Activated T-cell treated with anti-CD3 and anti-CD28 coated beads for 1 hour (primary cell): ENCODE measurements at places on chromosomes 3 and 15.
A peak's percentile ranks its signal among the peaks of the same experiment; 100 is the strongest.

DNA sequence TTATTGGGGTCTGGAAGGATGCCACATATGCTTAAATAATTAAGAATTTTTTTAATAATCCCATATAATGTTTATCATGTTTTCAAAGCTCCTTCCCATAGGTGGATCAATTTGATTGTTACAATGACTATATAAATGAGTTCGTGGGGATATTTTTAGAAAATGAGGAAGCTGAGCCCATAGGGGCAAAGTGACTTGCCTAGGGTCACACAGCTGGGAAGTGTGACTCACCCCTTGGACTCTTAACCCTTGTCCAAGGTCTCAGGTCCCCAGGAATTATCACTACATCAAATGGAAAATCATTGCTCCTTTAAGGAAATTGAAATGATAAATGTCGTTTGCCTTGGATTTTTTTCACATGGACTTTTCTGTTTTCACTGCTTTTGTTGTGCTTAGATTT lies 161.2 kb upstream of the RGMA start:
- DNase-seq: no peak

DNA sequence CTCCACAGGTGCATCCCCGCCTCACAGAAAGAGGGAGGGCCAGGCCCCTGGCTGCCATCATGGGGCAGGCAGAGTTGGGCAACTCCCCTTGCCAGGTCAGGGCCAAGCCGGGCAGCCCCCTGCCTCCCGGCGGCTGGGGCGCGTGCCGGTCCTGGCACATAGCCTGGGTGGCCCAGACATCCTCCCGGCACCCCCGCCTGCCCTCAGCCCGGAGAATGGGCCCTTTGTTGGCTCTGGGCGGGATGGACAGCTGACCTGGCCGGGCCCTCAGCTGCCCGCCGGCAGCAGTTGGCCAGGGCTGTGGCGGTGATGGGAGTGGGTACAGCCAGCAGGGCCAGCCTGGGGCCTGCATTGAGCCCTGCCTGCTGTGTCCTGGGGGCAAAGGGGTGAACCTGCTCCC lies 16.5 kb downstream of the PLXNA1 start:
- no peak for DNase-seq

DNA sequence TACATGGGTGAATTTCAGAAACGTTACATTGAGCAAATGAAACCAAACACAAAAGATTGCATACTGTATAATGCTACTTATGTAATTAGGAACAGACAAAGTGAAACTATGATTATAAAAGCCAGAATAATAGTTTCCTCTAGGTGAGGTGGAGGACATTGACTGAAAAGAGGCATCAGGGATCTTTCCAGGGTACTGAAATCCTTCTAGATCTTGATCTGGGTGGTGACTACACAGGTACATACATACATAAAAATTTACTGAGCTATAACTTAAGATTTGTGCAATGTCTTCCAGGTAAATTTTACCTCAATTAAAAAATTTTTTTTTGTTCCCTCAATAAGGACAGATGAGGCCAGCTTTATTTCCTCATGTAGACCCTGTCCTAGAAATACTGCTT lies 665.6 kb upstream of the UBE2E2 start:
- no peak for DNase-seq

GRCh38 chr3:67245545-67245944 lies 247.4 kb downstream of the KBTBD8 start:
- no peak for DNase-seq

- no peak for DNase-seq
Observed at GRCh38 chr3:76040946-76041345, 255.6 kb upstream of the ZNF717 start.

- DNase-seq: no peak
Observed at GRCh38 chr15:68885070-68885469, 45.3 kb upstream of the SPESP1 start.

- DNase-seq: no peak
Observed at GRCh38 chr3:88141458-88142083, 8.2 kb upstream of the C3orf38 start.

- DNase-seq: no peak
Observed at GRCh38 chr3:190558316-190558715, 44.4 kb downstream of the IL1RAP start.

DNA sequence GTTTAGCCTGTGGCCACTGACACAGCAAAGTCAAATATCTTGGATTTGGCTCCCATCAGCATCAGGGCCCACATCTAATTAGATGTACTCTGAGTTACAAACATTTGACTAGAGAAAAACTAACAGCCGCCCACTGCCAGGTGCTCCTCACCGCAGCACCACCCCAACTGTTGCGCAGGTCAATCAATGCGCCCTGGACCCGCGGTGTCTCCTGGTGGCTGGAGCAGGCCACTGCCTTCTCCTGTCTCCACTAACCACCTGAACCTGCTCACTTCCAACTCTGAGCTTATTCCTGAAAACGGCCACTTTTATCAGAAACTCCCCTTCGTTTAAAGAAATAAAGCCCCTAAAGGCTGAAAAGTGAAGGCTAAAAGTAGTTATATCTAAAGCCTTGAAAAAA lies 4.3 kb downstream of the RIOX2 start:
- no peak for DNase-seq

- peak; percentile 67 for DNase-seq
Observed at GRCh38 chr3:46812237-46812791, 50.9 kb downstream of the MYL3 start.

GRCh38 chr3:186487819-186488218 lies 56.4 kb downstream of the CRYGS start:
- DNase-seq: no peak

DNA sequence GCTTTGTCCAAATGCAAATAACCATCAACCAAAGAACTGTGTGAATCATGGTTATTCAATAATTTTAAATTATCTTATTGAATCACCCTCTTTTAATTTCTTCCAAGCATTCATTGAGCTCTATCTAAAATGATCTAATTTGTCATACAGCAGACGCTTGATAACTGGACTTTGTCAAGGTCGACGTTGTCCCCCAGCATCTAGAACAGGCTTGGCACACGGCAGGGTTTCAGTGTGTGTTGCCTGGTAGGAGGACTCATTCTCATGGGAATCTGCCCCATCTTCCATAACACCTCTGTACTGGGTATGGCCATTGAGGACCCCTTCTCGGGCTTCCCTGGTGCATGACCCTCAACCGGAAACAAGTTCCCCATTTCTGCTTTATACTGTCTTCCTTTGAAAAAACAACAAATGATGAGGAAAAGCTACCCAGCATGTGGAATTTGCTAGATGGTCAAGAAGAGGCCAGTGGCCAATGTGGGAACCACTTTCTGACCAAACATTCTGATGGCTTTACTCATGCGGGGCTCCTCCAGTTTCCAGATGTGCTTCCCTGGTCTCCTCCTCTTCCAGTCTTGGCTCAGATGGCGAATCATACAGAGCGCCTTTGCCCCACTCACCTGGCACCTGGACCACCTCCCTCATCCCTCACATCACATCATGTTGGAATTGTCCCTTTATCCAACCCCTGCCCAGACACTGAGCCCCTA lies 41.7 kb upstream of the SEC22A start:
- no peak for DNase-seq

DNA sequence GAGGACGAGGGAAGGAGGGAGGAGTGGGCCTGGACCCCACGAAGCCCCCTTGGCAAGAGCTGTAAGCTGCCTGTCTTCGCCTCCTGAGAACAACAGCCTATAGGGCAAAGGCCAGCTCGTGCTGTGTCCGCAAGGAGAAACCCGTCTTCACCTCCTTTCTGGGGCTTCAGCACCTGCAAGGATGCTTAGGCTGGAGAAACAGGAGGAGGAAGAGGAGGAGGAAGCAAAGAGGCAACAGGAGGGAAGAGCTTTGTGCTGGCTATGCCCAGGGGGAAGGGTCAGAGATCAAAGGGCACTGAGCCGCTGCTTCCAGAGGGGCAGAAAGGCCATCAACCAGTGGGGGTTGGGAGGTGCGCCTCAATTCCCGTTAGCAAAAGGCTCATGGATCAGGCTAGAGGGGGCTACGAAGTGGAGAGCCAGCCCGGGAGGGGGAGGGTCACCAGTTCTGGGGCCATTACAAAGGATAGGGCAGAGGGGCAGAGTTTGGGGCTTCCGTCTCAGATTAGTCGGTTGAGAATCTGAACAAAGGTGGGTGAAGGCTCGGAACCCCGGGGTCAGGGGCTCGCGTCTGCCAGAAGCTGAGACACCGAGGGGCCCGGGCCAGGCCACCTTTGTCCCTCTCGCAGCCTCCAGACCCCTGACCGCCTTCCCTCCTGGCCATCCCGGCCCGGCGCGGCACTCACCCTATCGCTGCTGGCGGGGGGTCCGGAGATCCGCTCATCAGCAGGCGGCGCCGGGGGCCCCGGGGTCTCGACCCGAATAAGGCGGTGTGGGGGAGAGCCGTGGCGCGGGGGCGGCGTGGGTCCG lies 792 bp downstream of the SHF start:
- no peak for DNase-seq

DNA sequence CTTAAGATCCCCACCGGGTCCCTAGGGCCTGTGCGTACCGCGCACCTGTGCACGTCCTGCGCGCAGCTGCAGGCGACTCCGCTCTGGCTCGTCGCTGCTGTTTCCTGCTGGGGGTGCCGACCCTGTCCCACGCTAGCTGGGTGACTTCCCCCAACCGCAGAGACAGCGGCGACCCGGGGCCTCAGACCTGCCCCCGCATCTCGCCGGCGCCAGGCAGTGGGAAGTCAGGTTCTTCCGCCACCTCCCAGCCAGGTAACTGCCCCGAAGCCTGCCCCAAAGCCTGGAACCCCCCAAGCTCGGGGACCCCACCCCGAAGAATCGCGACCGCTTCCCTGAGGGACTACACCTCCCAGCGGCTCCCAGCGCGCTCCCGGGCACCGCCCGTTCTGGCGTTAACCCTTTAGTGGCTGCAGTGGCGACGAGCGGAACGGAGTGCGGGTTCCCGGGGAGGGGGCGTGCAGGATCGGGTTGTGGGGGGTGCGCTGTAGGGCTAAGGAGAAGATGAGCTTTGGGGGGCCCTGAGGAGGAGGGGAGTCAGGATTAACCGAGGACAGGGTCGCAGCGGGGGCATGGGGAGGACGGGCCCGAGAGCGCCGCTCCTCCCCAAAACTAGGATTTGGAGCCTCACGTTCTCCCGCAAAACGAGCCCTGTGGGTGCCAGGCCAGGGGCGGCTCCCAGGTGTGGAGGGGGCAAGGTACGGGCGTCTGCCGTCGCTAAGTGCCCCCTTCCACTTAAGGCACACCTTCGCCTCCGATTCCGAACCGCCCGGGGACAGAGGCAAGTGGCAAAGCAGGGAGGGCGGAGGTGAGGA lies 589 bp downstream of the NEIL1 start:
- DNase-seq: peak; percentile 37

GRCh38 chr3:170563712-170564423 lies 22.0 kb downstream of the SLC7A14 start:
- no peak for DNase-seq

- DNase-seq: no peak
Observed at GRCh38 chr3:7669641-7670040, 808.7 kb downstream of the GRM7 start.
